ENCODE measurements at places on chromosomes 5 and 9.

- no peak for DNase-seq
Observed at GRCh38 chr5:58893551-58893950, 310.7 kb downstream of the RAB3C start.

- DNase-seq, result no peak
Observed at GRCh38 chr5:113127021-113127420, 150.4 kb downstream of the DCP2 start.

- no peak for DNase-seq
Observed at GRCh38 chr5:135020111-135020895, 13.7 kb downstream of the PITX1 start.

GRCh38 chr5:132999246-132999645, 27.1 kb downstream of the ZCCHC10 start:
- DNase-seq, result no peak

All from stimulated activated effector memory CD8-positive, alpha-beta T cell treated with anti-CD3 and anti-CD28 coated beads, Interleukin-12 subunit alpha, Interleukin-12 subunit beta, amount 100 ng/mL, for 72 hours (primary cell).